ENCODE measurements at places on chromosomes 5 and 9.

- no peak for DNase-seq
Measured at GRCh38 chr5:132651838-132652469, 6.0 kb upstream of the IL13 start.

DNA sequence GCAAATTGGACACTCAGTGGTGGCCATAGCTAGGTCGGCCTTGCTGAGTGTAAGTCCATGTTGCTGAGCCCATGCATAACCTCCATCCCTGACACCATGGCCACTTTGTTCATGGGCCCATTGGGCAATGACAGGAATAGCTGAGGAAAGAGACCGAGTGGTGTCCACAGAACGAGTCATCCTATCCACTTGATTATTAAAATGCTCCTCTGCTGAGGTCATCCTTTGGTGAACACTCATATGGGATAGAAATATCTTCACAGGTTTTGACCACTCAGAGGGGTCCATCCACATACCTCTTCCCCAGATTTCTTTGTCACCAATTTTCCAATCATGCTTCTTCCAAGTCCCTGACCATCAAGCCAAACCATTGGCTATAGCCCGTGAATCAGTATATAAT lies 63.6 kb downstream of the PPIC start:
- DNase-seq = no peak

- DNase-seq = no peak
Measured at GRCh38 chr9:123164285-123164684, 104.1 kb downstream of the STRBP start.

DNA sequence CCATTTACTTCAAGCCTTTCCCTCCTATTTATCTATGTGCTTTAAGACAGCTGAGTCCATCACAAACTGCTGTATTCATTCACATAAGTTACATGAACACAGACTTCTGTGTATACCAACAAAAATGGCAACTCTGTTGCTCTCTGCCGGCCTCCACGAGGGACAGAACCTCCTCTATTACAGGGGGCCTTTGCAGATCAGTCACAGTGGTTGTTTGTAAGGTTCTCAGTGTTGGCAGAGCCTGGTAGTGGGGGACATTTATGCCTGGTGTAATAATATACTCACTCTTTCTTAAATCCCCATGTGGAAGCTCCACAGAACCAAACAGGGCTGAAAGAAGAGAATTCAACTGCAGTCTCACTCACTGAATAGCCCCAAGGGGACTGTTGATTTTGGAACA lies 76.5 kb downstream of the SLC1A1 start:
- no peak for DNase-seq

GRCh38 chr9:71042448-71042990 lies 78.9 kb downstream of the TRPM3 start:
- DNase-seq = no peak

DNA sequence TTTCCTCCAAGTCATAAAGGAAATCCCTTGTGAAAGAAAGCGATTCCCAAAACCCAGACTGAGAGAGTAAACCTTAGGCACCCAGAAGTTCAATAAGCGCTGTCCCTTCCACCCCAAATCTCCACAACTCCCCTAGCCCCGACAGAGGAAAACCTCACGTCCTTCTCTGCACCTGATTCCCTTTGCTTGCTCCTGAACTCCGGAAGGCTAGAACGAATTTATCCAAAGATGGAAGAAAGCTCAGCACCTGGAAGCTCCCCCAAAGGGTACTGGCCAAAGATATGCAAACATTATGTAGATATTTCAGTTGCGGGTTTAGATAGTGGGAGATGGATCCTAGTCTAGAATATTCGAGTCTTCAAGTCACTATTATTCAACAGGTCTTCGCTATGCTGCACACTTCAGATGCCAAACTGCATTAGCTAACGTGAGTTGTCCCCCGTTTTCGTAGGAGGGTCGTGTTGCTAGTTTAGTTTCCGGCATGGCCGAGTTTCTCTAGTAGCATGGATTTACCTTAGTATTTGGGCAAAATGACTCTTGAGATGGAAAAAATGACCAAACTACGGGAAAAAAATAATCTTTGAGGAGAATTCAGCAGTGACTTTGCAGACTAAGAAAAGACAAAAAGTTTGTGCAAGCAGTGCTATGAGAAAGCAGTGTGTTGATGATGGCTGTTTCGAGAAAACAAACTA lies 27.7 kb downstream of the NR2F1 start:
- no peak for DNase-seq

GRCh38 chr9:127154390-127155191 lies 32.2 kb upstream of the ANGPTL2 start:
- no peak for DNase-seq

DNA sequence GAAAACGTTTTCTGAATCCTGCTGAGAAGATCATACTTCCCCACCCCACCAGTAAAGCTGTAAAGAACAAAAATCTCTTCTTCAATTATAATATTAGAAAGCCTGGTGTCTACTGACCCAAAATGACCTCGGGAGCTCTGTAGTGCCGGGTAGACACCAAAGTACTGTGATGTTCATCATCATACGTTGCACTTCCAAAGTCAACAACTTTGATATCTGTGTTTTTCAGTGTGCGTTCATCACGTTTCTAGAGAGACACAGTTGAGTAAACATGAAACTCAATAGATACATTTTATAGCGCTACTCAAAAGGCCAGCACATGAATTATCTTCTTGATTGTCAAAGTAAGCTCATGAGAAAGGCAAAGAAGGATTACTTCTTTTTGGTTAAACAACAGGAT lies 14.6 kb downstream of the CLK4 start:
- DNase-seq = no peak

DNA sequence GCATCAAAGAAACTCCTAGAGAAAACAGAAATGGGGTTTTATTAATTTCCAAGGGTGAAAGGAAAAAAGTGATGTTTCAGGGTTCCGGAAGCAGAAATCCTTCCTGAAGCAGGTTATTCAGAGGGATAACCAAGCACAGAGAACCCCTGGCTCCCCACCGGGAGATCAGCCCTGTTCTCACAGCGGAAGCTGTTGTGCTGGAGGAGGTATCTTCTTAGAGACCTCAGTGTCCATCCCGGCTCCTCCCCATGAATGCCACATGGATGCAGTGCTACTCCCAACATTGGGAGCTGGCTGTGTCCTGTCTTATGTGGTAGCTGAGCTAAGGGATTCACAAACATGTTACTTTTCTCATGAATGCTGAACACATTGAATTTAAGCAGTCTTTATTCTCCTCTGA lies 80.9 kb upstream of the IRX2 start:
- no peak for DNase-seq

- no peak for DNase-seq
Measured at GRCh38 chr5:58482536-58482935, 8.7 kb upstream of the GAPT start.

- DNase-seq = no peak
Measured at GRCh38 chr5:174997688-174998087, 273.3 kb downstream of the MSX2 start.

DNA sequence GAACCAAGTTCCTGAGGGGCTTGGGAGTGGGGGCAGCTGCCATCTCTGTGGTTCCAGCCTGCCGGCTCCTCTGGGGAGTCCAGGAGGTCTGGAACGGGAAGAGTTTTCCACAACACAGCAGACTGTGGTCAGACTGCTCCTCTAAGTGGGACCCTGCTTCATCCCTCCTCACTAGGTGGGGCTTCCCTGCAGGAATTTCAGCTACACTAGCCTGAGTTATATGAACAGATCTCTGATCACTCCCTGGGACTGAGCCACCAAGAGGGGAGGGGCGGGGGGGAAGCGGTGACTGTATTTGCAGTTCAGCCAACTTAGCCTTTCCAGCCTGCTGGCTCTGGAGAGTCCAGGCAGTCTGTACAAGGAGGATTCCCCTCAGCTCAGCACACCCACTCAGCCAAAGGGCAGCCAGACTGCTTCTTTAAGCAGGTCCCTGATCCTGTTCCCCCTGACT lies 19.4 kb downstream of the DTWD2 start:
- no peak for DNase-seq

GRCh38 chr9:70921136-70921535 lies 200.3 kb downstream of the TRPM3 start:
- DNase-seq = no peak
